ENCODE measurements at places on chromosomes 1 and 21.

- DNase-seq = no peak
Measured at GRCh38 chr1:92031281-92032110, 1.7 kb downstream of the EPHX4 start.

- no peak for DNase-seq
Measured at GRCh38 chr1:206446688-206447421, 23.4 kb upstream of the IKBKE start.

- no peak for DNase-seq
Measured at GRCh38 chr1:2384130-2384860, 7.1 kb downstream of the MORN1 start.

DNA sequence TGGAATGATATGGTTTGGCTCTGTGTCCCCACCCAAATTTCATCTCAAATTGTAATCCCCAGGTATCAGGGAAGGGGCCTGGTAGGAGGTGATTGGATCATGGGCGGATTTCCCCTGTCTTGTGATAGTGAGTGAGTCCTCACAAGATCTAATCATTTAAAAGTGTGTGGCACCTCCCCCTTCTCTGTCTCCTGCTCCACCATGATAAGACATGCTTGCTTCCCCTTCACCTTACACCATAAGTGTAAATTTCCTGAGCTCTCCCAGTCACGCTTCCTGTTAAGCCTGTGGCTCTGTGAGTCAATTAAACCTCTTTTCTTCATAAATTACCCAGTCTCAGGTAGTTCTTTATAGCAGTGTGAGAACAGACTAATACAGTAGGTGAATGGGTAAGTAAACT lies 109.3 kb downstream of the DMRTB1 start:
- DNase-seq = no peak

DNA sequence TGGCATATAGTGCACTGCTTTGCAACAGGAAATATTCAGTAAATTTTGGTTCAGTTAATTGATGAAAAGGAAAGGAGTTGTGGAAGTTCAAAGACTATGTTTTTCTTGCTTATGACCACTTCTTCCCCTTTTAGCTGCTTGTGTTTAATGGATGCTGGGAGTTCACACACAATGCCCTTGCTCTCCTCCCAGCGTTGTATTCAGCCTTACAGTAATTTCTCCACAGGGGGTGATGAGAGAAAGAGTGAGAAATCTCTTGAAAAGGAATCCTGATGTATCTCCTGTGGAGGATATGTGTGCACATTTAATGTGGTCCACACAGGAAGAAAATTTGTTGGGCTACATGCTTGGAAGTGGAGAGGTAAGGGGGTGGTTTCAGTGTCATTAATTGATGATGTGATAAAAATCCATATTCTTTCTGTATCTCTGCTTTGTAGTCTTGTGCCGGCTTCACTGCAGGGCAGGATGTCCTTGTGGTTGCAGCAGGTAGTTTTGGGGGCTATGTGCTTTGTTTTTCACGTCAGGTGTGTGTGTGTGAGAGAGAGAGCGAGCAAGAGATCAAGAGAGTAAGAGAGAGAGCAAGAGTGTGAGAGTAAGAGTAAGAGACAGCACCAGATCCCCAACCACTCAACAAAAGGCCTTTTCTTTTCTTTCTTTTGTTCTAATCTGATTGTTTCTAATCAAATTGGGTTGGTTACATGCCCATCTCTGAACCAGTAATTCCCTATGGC lies 204.4 kb downstream of the RWDD3 start:
- DNase-seq = no peak

DNA sequence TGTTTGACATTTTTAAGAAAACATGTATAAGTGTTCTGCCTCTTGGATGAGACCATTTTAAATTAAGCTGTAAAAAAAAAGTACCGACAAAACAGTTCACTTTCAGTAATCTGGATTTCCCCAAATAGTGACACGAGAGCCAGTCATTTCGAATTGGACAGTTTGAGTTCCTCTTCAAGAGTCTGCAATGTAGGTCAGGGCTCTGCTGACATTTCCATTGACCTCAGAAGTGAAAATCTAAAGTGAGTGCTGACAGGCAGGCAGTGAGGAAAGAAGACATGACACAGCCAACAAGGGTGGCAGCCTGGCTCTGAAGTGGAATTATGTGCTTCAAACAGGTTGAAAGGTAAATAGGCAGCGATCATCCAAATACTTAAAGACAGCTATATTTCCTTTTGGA lies at the start of gene IL23R:
Gene IL23R, plus strand, starts transcription at position 259 of the 400 bp plus-strand sequence. CDS start 1,667 bp downstream, outside the sequence.
- DNase-seq = no peak
